Right forelimb (tissue), 1 donor: ENCODE measurements at places on chromosomes 11 and 22.

DNA sequence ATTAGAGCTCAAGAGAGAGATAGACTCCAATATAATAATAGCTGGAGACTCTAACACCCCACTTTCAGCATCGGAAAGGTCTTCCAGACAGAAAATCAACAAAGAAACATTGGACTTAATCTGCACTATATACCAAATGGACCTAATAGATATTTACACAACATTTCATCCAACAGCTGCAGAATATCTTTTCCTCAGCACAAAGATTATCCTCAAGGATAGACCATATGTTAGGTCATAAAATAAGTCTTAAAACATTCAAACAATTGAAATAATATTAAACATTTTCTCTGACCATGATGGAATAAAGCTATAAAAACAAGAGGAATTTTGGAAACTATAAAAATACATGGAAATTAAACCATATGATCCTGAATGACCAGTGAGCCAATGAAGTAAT is 45.1 kb upstream of the FAM181B start:
- DNase-seq = no peak

GRCh38 chr22:38737302-38738060 is 18.3 kb downstream of the SUN2 start:
- no peak for DNase-seq

DNA sequence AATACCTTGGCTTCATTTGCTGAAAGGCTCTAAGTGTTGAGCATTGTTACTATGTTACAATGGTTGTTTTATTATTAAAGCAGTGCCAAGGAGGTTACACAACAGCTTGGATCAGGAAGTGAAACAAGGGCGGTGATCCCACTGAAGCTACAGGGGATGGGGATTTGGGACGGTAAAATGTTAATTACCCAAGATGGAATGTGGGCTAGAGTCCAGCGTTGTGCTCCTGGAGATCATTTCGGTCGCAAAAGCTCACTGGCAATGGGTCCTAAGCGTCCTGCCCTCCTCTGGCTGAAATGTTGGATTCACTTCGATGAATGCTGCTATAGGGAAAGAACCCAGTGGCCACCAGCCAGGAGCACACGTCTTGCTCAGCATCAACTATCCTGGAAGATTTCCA is 48.3 kb downstream of the FAM83F start:
- DNase-seq = peak; percentile 45

DNA sequence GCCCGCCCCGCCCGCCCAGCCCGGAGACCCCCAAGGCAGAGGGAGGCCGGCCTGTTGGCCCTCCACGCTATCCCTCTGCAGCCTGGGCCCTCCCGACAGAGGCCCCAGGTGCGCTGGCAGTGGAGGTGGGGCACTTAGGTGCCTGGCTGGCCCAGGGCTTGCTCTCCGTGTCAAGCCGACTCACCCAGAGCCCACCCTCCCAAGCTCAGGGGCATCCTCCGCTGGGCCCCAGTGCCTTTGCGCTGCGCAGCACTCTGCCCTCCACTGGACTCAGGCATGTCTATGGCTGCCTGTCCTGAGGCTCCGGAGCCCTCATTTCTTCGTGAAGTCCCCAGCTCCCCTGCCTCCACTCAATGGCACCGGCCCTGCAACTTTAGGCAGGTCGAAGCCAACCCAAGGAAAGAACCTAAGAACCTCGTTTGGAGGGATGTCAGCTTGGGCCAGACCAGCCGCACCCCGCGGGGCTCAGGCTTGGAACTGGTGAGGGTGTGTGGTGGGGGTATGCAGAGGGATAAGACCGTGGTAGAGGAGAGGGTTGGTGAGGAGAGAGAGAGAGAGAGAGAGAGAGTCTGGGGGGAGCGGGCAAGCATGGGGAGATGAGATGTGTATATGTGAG is 6.1 kb downstream of the SMIM45 start:
- DNase-seq = no peak

- DNase-seq = peak; percentile 66
These were observed 67.7 kb upstream of the MYOD1 start for GRCh38 chr11:17651681-17652080.
